ENCODE measurements at places on chromosomes 3 and 15.

DNA sequence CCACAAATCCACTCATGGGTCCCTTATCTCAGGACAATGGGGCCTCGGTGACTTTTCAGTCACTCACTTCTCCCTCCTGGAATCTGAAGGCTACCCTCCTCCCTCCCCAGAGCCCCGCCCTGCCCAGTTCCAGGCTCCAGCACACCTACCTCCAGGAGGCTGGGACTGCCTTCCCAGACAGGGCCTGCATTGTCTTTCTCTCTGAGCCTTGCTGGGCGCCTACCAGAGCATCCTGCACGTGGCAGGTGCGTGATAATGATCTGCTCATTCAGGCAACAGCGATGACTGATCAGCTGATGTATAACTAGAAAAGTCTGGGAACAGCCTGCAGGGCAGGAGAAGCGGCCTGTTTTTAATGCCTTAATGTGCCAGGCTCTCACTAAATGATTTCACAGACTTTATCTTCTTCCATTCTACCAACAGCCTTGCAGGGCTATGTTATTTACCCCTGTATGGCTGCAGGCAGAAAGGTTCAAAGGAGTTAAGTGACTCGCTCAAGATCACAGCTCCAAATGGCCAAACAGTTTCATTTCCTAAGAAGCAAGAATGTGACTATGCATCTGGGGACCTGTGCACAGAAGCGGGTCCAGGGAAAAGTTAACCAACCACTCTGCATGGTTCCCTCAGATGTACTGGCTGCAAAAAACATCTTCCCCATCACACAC is 6.3 kb downstream of the ADAMTS17 start:
- no peak for DNase-seq

- no peak for DNase-seq
Observed at GRCh38 chr3:12127391-12127790, 31.3 kb downstream of the TIMP4 start.

- no peak for DNase-seq
Observed at GRCh38 chr15:89400116-89400781, 65.6 kb upstream of the POLG start.

DNA sequence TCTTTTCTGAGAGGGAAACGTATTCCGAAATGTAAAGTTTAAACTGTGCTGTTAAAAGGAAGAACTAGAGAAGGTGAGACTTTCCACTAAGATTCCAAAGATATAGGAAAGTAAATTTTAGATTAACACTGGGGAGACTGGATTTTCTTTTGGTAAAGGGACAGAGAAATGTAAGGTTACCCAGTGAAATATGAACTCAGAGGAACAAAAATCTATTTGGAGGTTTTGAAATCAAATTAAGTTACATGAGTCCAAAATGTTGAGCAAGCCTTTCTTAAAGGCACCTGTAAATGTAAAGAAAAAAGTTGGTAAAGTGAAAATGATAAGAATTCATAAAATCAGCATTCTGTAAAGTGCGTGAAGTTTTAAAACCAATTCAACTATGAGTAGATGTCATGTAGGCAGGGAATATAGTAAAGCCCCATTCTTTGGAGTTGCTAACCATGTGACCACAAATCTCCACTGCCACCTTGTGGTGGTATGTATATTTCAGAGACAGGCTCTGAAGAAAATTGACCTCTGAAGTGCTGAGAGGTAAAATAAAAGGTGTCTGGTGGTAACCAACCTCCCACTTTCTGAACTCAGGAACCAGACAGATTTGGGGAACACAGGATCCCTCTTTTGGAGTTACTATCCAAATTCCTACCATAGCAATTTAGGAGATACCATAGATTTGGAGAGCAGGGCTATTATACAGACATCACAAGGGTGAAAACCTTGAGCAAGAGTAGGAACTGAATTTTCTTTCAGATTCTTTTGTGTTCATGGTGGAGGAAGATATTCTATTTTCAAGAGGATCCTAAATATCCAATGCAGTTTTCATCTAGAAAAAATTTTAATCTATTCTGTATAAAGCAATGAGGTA is 215.3 kb downstream of the ROBO2 start:
- DNase-seq, result peak; percentile 71

GRCh38 chr15:73454096-73454495 is 11.1 kb downstream of the REC114 start:
- DNase-seq, result no peak

Measured in RKO (cell line).